ENCODE measurements at places on chromosomes 7 and 10.

- DNase-seq: no peak
Measured at GRCh38 chr7:47887016-47887640, 61.1 kb downstream of the PKD1L1 start.

GRCh38 chr10:132774181-132774901 is 11.6 kb downstream of the NKX6-2 start:
- no peak for DNase-seq

DNA sequence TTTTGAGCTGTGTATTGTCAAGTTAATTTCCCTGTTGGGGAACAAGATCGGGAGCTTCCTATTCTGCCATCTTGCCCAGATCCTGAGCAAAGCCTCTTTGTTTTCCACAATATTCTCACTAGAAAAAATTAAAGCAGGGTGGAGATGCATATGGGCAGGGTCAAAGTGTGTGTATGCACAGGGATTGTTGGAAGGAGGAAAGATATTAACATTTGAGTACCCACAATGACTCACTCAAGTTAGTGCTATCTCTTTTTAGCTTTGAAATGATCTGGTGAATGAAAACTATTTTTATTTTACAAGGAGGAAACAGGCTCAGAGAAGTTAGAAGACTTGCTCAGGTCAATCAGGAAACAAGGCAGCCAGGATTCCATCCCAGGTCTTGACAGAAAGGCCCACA is 6.7 kb upstream of the BTBD16 start:
- DNase-seq: no peak

DNA sequence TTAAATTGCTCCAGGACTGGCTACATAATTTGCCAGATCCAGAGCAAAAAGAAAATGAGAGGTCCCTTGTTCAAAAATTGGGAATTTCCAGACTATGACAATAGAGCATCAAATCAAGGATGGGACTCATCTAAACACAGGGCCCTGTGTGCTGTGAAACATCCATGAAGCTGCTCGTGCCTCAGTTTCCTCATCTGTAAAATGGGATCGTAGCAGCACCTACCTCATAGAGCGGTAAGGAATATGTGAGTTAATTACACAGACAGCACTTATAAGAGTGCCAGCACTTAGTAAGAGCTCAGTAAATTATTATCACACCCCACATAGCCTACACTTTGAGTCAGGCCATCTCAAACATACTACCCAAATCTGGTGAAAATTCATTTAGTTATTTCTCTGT is 135.9 kb upstream of the RHEB start:
- DNase-seq: no peak

- DNase-seq: no peak
Measured at GRCh38 chr10:122471531-122472177, 10.3 kb downstream of the HTRA1 start.

- DNase-seq: no peak
Measured at GRCh38 chr10:86580521-86580891, 58.9 kb upstream of the WAPL start.
